ENCODE measurements at places on chromosomes 5 and 9.

DNA sequence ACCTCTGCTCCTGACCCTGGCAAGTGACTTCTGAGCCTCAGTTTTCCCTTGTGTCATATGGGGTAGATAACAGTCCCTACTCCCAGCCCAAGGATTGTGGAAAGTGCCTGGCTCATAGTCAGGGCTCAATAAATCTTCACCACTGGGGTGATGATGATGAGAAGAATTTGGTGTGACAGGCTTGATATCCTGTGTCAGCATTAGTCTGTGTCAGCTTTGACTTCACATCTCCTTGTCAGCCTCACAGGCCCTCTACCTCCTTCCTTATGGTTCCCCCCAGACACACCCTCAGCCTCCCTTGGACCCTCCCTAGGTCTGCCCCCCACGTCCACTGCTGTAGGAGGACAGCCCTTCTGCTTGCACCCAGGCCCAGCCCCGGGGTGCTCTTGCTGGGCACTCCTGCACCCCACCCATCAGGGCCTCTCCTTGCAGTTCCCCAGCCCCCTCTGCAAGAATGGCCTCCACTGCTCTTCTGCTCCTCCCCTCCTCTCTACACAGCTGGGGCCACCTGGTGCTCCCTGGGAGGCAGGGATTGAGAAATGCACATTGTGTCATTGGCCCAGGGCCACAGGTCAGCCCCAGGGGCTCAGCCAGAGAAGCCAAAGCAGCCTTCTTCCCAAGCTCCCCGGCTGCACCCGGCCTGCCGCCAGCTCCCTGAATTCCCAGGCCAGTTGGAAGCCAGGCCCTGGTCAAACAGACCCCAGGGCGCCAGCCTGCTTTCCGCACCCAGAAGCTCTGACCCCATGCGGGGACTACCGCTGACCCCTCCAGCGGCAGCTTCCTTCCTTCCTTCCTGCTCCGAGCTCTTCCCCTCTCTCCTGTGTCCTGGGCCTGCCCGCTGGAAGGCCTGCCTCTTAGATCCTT lies 7.7 kb downstream of the FGFR4 start:
- no peak for DNase-seq

DNA sequence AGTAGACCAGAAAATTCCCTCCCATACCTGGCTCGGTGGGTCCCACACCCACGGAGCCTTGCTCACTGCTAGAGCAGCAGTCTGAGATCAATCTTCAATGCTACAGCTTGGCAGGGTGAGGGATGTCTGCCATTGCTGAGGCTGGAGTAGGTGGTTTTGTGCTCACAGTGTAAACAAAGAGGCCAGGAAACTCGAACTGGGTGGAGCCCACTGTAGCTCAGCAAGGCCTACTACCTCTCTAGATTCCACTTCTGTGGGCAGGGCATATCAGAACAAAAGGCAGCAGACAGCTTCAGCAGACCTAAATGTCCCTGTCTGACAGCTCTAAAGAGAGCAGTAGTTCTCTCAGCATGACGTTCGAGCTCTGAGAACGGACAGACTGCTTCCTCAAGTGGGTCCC lies 5.6 kb upstream of the GZMA start:
- no peak for DNase-seq

- no peak for DNase-seq
Observed at GRCh38 chr5:132777209-132778069, at the start of gene SEPTIN8. Gene SEPTIN8 (minus strand): TSS chr5:132777239. CDS start chr5:132777137, 102 bp downstream.

DNA sequence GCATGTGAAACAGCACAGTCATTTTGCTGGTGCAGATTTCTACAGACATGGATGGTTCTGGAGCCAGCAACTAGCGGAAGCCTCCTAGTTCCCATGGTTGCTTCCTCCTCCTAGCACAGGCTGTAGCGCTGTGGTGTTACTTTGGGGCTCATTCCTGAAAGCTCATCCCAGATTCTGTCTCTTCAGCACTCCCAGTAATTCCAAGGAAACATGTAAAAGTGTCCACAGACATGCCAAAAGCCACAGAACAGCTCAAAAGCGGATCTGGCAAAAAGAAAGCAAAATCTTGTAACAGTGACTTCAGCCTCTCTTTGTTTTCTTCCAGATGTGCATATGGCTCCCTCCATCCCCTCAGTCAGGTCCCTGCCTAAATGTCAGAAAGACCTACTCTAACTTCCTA lies 144.1 kb downstream of the CEP120 start:
- no peak for DNase-seq

- DNase-seq, result no peak
Observed at GRCh38 chr9:36742264-36742663, 169.6 kb downstream of the MELK start.

GRCh38 chr9:97788763-97789663 lies 64.0 kb upstream of the FOXE1 start:
- DNase-seq, result no peak

- DNase-seq, result no peak
Observed at GRCh38 chr5:1746371-1747078, 53.1 kb downstream of the MRPL36 start.

DNA sequence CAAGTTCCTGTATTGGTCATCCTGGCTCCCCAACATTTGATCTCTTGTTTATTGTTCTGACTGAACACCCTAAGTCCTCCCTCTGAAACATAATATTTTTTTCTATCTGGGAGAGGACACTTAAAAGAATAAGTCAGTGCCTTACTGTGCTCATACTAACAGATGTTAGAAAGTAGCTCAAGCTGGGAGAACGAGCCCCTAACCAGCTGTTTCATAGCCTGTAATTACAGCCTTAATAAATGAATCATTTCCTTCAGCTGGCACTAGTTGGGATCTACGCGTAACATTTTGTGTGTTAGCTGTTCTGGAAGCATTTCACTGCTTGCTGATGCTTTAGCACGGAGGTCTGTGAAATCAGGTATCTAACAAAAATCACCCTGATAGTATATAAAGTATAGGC lies 345.9 kb upstream of the RIOK2 start:
- DNase-seq, result no peak

- DNase-seq, result no peak
Observed at GRCh38 chr9:34830068-34830467, 120.1 kb upstream of the CCL21 start.

DNA sequence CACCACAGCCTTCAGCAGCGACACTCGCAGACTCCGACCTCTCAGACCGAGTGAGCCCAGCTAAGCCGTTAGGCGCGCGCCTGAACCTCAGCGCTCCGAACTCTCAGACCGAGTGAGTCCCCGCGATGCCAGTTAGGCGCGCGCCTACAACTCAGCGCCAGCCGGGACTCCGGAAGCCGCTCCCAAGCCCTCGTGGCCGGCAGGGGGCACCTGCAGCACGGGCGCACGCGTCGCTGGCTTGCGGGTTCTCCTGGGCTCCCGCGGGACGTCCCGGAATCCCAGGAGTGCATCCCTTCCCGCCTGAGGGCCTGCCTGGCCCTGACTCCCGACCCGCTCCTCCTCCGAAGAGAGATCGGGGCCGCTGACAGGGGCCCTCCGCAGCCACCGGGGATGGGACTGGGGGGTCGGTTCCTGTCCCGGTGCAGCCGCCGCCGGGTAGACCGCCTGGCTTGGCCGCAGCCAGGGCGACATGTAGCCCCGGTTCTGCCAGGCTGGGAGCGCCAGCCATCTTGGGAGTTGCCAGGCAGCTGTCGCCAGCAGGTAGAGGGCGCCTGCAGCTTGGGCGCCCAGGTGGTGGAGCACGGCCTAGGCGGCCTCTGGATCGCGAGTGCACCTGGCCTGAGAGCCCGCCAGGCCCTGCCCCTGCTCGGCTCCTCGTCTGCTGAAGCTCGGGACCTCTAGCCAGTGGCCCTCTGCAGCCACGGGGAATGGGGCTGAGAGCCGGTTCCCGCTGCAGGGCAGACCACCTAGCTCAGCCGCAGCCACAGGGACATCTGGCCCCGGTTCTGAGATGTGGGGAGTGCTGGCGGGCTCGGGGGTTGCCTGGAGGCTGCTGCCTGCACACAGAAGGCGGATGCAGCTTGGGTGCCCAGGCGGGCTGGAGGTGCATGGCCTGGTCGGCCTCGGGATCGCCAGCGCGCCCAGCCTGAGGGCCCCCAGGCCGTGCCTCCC lies at the start of gene ANKRD18A:
TSS of gene ANKRD18A (minus strand) at position 114 of the 951 bp plus-strand sequence. CDS start 311 bp downstream, outside the sequence.
- peak; percentile 39 for DNase-seq

GRCh38 chr5:21085791-21086190 lies 1097.8 kb upstream of the CDH18 start:
- DNase-seq, result no peak

GRCh38 chr9:69393425-69393824 lies 68.4 kb downstream of the ENTREP1 start:
- no peak for DNase-seq

GRCh38 chr5:142179776-142180387 lies 71.3 kb downstream of the NDFIP1 start:
- no peak for DNase-seq

- DNase-seq, result no peak
Observed at GRCh38 chr5:2863675-2864433, 112.4 kb upstream of the IRX2 start.

GRCh38 chr5:88119535-88120125 lies 149.0 kb downstream of the TMEM161B start:
- no peak for DNase-seq

- DNase-seq, result no peak
Observed at GRCh38 chr5:415928-416635, 26.9 kb upstream of the EXOC3 start.

DNA sequence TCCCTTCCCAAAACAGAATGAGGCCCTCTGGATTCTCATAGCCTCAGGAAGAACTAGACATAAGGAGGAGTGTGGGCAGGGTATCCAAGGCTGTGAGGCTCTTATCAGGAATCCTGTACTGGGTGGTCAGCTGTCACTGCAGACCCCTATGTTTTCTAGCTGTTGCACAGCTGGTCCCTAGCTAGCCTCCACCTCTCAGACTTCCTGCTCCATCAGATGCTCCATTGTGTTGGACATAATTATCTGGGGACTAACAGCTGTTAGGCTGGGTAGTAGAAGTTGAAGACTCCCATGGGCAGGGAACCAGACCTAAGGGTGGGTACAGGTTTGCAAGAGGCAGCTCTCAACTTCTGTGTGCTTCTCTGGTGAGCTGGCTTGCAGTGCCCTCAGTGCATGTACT lies 18.4 kb downstream of the FAM219A start:
- DNase-seq, result no peak

DNA sequence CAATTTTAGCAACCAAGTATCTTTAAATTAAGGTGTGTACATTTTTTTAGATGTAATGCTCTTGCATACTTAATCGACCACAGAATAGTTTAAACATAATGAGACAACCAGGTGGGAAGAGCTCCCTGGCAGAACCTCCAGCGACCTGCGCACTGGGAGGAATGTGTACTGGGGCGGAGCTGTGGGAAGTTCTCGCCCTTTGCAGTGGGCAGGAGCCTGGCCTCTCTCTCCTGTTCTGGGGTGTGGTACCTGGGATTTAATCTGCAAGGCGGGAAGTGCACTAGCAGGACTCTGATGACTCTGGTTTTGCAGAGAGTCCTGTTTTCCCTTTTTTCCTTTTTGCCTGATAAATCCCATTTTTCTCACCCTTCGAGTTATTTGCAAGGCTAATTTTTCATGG lies 150.7 kb downstream of the SLC28A3 start:
- no peak for DNase-seq

GRCh38 chr5:55402199-55402598 lies 94.4 kb downstream of the MTREX start:
- DNase-seq, result peak; percentile 8

All from common myeloid progenitor, CD34-positive (primary cell).